ENCODE measurements at places on chromosomes 5 and 9. TPM values are rescaled to one million over a fixed set of nuclear protein-coding genes. Genes with fewer than 3 reads are reported as not detected.

FOXD4L5 gene
- not detected for total RNA-seq

GRCh38 chr9:72187121-72187695 is 38.0 kb downstream of the GDA start:
- no peak for DNase-seq

DNA sequence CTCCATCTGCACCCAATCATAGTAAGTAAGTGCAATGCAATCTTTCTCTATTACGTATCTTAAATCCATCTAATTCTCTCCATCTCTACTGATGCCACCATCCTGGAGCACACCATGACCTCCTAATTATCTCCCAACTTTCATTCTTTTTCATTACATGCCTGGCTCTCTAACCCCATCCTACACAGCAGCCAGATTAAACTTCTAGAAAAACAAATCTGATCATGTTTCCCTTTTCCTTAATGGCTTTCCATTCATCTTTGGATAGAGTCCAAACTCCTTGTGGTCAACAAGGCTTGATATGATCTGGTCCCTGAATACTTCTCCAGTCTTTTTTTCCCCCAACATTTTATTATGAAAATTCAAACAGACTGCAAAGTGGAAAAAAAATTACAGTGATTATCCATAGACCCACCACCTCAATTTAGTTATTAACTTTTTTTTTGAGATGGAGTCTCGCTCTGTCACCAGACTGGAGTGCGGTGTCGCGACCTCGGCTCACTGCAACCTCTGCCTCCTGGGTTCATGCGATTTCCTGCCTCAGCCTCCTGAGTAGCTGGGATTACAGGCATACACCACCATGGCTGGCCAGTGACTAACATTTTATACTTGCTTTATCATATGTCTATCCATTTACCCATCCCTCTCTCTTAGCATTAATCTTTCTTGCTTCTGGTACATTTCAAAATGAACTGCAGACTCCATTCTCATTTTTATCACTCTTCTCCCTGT is 5.2 kb downstream of the PPP2R2B start:
- DNase-seq = no peak

- peak; percentile 72 for DNase-seq
Observed at GRCh38 chr5:171387970-171388815, 544 bp downstream of the NPM1 start.

ZNF367 gene
- total RNA-seq = 1.2 TPM

KIAA0825 gene
- 4.3 TPM for total RNA-seq

- no peak for DNase-seq
Observed at GRCh38 chr5:158174026-158174425, 315.1 kb upstream of the CLINT1 start.

- DNase-seq = no peak
Observed at GRCh38 chr5:57211039-57211438, 37.2 kb downstream of the GPBP1 start.

- DNase-seq = no peak
Observed at GRCh38 chr9:94182532-94182931, 76.6 kb upstream of the ZNF169 start.

GRCh38 chr9:2152966-2153629 is 138.0 kb downstream of the SMARCA2 start:
- no peak for DNase-seq

C5orf34 gene
- total RNA-seq = 0.51 TPM

DNA sequence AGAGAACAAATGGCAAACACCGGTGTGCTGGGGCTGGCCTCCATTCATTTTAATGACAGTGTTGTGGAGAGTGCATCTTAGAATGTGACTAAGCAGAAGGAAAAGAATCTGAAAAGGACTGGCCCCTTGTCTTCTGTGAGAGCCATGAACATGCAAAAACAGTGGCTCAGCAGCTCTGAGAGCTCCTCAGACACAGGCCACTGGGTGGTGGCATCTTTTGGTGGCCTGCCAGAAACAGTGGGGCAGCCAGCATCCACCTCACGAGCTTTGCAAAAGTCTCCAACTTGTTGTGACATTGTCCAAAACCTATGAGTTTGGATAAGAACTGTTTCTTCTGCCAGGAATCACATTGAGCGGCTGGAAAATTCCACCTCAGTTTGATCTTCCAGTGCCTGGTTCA is 233.4 kb downstream of the NR3C1 start:
- DNase-seq = no peak

- no peak for DNase-seq
Observed at GRCh38 chr9:126114409-126114760, 212.2 kb upstream of the MVB12B start.

GRIN1 gene
- total RNA-seq = not detected

DNA sequence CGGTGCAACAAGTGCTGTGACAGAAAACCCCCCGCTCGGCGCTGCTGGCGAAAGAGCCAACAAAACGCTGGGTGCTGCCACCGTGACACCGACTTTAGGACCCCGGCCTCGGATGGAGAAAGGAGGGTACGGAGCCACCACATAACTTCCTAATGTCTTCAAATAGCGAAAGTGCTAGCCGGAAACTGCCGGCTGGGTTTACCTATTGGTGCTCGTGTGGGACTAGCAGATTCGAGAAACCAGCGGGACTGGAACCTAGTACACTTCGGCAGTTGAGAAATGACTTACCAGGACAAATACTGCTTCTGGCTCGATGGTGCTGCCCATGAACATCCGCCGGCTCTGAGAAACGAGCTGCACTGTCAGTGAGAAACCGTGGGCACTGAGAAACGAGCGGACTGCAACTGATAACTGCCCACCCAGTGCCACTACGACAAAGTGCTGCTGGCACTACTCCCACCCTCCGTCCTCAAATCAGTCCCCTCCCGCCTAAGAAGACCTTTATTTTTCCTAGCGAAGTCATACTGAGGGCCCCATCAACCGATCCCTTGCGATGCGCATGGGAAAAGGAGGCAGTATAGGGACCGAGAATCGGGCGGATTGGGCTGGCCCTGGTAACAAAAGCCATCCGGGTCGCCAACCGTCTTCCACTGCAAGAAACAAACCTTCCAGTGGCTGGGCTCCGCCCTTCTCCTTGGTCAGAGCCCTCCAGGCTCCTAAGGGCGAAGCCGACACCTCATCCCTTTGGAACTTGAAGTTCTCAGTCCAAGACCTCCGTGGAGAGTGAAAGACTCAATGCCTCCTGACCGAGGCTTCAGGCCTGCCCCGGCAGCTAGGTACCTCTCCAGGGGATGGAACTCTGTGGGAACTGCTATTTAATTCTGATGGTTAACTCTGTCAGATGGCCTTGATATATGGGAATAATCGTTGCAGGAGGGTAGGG is 27.0 kb upstream of the ANXA2R start:
- DNase-seq = peak; percentile 96

DNA sequence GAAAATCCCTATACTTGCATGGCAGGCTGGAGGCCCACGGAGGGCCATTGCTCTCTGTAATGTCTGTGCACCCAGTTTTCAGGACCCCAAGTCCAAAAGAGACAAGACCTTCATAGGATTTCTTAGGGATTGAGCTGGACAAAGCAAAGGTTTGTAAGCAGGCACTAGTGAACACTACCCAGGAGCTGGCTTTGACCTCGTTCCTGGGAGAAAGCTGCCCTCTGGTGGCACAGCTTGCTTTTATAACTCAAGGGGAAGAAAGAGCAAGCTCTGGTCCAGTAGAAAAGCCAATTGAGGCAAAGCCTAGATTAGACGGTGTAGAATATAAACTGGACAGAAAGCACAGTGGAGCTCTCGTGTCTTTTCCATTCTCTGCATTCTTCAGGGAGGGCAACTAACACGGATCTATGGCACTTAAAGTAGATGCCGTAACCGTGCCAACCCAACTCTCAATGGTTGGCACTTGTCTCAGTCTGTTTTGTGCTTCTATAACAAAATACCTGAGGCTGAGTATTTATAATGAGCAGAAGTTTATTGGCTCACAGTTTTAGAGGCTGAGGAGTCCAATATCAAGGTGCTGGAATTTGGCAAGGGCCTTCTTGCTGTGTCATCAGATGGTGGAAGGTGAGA is 7.9 kb downstream of the GABRP start:
- peak; percentile 77 for DNase-seq

DMRT3 gene
- total RNA-seq = not detected

NPR3 gene
- 51.0 TPM for total RNA-seq

GRCh38 chr9:136722969-136723356 is 10.6 kb downstream of the DIPK1B start:
- DNase-seq = no peak

- no peak for DNase-seq
Observed at GRCh38 chr9:126625329-126626126, 11.8 kb downstream of the LMX1B start.

DNA sequence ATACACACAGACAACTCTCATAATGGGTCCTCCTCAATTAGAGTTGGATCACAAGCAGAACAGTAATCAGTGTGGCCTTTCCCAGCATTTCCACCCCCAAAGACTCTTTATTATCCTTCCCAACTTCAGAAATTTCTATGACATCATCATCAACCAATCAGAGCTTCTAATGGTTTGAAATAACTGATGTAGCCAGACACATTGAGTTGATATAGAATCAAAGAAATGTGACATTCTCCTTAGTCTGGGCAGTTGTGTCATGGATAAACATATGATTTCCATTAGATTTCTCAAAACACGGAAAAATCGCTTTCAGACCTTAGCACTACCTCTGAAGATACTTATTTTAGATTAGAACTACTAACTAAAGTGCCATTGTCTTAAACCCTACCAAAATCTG is 75.7 kb upstream of the NFIB start:
- DNase-seq = no peak

GRCh38 chr5:174301848-174302625 is 256.5 kb downstream of the NSG2 start:
- DNase-seq = peak; percentile 23

GRCh38 chr9:92602413-92602812 is 66.6 kb upstream of the ECM2 start:
- DNase-seq = no peak

PCDHGB1 gene
- 3.3 TPM for total RNA-seq

GRCh38 chr5:919356-920000 is 26.8 kb downstream of the TRIP13 start:
- DNase-seq = no peak

DNA sequence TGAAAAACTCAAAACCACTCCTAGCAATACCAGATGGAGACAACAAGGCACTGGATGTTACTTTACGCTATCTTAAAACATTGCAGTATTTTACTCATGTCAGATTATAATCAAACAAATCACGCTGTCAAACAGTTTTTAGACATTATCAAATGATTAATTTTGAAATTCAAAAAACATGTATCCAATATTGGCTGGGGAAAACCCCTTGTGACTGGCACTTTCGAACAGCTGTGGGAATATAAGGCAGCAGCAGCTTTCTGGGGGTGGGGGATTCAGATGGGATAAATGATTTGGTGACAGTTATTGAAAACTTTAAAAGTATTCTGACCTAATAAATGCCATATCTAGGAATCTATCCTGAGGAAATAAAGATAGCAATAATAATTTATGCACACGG is 28.7 kb downstream of the ELL2 start:
- no peak for DNase-seq

CHSY3 gene
- 2.5 TPM for total RNA-seq

GRCh38 chr9:114769624-114770023 is 36.2 kb downstream of the TNFSF15 start:
- DNase-seq = no peak

DNA sequence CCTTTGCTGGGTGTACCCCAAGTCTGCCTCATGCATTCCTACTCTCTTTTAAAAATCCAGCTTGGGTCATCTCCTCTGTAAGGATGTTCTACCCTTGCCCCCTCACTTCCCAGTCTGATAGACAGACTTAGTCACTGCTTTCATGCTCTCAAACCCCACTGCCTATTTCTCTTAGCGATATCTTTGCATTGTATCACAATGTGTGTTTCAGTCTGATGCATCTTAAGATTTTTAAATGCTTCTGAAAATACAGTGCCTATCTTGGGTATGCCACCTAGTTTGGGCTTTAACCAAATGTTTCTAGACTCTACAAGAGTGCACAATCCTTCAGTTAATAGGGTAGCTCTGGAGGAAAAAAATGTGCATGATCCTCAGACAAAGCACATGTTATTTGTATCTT is 97.8 kb downstream of the SNX18 start:
- DNase-seq = no peak

DNA sequence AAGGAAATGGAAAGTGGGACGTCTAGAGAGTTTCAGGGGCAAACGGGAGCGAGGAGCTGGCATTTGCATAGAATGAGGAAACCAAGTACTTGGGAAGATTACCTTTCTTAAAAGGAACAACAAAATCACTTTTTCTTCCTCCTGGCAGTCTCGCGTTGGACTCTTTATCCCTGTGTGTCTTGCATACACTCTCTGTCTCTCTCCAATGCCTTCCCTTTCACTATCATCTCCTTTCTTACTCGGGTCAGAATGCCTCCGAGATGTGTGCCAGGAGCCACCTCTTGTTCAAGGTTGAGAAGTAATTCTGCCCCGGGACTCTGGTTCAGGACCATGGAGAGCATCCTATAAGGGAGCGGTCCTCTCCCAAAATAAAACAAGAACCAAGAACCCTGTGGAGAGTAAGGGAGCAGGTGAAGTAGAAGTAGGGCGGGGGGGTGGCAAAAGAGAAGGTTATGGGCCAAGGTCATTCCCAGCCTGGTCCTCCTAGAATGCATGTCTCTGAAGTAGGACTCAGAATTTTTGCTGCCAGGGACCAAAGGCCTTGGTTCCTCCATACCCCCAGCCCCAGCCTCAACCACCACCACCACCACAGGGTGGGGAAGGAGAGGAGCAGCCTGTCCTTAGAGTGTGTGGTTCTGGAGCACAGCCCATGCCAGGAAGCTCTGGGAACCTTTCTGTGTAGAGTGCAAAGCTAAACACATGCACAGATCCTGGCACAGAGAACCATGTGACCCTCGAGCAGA is 72.1 kb upstream of the ARAP3 start:
- DNase-seq = no peak

DNA sequence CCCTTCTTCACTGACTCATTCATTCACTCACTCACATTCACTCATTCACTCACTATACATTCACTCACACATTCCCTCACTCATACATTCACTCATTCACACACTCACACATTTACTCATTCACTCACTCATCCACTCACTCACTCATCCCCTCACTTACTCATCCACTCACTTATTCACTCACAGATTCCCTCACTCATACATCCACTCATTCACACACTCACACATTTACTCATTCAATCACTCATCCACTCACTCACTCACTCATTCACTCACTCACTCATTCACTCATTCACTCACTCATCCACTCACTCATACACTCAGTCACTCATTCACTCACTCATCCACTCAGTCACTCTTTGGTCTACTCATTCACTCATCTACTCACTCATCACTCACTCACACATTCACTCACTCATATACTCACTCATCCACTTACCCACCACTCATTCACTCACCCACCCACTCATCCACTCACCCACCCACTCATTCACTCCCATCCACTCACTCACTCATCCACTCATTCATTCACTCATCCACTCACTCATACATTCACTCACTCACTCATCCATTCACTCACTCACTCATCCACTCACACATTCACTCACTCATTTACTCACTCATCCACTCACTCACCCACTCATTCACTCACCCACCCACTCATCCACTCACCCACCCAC is 27.2 kb downstream of the WNK2 start:
- no peak for DNase-seq

DNA sequence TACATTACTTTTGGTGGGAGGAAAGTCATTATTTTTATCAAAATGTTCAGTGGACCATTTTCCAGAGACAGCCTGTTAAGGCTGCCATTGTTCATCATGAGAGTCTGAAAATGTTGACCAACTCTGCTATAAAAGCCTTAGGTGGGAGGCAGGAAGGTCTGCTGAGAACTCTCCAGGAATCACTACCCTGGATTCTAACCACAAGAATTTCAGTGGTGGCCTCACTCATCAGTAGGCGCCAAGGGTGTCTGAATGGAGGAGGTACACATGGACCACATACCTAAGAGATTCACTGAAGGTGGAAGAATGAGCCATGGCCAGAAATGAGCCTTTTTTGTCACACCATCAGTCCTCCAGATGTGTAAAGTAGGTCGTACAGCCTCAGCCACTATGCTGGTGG is 21.0 kb upstream of the TLX3 start:
- no peak for DNase-seq

CNTRL gene
- total RNA-seq = 3.3 TPM
